ENCODE measurements at places on chromosomes 2 and 18.

- DNase-seq = no peak
Observed at GRCh38 chr2:10977621-10978020, 65.9 kb downstream of the KCNF1 start.

DNA sequence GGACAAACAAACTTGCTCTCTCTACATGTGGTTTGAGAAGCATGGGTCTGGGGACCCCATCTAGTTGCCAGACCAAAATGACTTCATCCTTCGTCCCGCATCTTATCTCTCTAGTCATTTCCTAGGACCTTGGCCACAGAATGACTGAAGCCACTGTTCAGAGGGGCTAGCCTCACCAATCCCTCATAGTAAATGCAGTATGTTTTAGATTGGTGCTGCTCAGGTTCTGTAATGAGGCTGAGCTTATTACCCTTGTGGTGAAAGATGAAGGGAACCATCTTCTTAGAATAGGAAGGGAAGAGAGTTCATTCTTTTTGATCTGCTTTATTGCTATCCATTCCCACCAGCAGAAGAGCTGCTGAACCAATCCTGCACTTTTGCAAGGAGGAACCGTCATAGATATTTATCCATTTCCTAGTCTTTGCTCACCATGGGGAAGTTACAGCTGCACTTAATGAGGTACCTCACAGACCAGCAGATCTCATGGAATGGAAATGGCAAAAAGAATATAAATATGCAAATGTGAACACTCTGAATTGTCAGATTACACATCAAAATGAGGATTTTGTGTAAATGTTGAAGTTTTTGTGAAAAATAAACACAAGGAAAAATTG is 436.7 kb downstream of the LPIN1 start:
- no peak for DNase-seq

- no peak for DNase-seq
Observed at GRCh38 chr18:33212363-33212762, 228.2 kb downstream of the CCDC178 start.

DNA sequence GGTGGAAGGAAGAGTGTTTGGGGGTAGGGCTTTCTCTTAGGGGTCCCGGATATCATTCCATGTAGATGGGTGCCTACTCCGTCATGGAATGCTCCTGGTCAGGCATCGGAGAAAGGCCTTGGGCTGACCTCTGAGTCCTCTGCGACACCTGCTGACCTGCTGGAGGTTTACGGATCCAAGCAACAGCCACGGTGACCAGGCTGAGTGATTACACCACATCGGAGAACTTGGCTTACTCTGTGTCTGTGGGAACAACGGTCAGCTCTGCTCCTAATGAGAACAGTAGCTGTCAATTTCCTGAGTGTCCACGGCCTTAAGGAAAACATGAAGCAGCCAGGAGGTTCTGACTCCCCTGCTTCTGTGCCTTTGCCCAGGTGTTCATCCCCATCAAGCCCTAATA is 73.2 kb downstream of the TNP1 start:
- DNase-seq = no peak

DNA sequence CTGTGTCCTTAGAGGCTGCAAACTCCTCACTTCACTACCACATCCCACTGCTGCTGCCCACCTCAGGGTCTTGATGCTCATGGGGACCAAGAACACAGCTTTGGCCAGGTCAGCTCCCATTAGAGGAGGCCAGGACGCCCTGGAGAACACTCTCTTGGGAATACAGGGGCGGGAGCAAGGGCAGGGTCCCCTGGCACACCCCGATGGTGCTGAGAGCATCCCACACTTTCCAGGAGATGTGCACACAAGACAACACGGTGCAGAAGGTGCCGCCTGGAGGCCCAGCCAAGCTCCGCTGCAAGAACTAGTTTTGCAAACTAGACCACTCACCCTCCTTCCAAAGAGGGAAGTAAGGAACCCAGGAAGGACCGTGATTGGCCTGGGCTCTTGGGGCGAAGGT is 304.4 kb upstream of the SALL3 start:
- no peak for DNase-seq

DNA sequence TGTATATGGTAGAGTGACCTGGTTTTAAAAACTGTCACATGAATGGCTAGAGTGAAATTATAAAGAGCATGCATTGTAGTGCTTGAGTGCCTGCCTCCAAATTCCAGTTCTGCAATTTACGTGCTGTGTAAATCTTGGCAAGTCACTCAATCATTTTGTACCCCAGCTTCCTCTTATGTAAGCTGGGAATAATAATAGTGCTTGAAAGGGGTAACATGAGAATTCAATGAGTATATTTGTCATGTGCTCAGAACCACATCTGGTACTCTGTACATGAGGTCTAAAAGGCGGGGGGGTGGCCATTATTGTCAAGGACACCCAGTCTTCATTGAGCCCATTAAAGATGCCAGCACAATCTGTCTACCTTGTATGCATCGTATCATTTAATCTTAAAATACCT is 214.8 kb downstream of the MC4R start:
- DNase-seq = no peak

DNA sequence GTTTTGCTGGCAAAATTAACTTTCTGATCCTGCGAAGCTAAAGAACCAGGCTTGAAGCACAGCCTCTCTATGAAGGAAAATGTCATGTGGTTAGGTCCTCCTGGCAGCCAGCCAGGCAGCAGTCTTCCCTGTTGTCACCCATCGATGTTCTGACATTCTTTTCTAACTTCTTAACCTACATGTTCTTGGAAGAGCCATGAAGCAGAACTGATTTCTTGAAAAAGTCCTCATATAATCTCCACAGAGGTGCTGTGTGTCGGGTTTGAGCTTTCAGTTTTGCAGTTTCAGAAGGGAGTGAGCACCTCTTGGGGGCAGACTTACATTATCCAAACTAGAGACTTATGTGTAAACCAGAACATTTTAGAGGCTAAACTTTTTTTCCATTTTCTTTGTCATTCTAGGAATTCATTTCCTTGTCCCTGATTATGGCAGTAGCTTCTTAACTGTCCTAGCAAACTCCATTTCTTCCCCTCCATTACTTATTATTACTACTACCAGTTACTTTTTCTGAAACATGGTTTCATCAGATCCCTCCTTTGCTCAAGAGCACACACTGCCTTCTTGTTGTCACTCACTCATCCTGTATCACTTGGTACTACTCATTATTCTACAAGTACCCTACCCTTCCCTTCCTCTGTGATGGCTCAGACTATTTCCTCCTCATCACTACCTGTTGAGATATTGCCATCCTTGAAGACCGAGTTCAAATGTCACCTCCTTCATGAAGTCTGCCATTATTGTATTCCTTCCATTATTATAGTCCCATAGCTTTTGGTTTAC is 31.1 kb downstream of the DOK1 start:
- DNase-seq = no peak

DNA sequence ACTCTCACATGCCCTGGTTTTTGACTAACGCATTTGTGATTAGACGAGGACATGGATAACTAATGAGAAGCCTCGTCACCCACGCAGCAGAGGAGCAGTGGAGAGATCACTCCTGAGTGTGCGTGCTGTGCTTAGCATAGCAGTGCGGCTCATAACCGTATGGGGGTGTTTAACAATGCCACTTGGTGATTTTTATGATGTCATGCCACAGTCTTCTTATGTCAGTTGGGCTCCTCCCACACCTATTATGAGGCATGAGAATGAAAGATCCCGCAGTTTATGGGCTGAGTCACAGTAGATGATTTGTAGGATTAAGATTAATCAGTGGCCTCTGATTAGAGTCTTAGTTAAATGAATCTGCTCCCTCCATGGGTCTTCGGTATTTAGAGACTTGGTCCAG is 2.5 kb upstream of the SMIM21 start:
- DNase-seq = no peak

DNA sequence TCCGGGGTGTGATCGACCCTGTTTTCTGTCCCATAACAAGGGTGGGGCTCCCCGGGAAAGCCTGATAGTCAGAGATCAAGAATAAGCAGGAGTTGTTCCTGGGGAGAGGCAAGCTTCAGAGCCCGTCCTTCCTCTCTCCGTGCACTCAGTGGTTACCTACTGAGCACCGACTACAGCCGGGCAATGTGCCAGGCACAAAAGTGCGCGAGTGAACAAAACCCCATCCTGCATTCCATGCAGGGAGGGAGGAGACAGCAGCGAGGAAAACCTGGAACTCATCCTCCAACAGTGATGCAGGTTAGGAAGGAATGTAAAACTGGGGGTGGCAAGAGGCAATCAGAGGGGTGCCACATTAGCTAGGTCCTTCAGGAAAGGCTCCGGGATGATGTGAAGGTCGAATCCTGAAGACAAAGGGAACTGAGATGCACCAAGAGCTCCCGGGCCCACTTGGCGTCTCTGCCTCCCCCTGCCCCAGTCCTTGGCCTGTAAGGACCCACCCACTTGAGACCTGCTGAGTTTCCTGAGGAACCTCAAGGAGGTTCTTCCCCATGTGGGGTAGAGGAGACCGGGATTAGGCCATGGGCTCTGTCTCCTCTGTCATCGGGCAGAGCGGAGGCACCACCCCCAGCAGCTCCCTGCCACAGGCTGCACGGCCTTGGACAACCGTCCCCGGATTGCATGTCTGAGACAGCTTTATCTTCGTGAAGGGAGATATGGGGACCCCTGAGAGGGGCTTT is 198.2 kb downstream of the NDUFA10 start:
- DNase-seq = no peak

DNA sequence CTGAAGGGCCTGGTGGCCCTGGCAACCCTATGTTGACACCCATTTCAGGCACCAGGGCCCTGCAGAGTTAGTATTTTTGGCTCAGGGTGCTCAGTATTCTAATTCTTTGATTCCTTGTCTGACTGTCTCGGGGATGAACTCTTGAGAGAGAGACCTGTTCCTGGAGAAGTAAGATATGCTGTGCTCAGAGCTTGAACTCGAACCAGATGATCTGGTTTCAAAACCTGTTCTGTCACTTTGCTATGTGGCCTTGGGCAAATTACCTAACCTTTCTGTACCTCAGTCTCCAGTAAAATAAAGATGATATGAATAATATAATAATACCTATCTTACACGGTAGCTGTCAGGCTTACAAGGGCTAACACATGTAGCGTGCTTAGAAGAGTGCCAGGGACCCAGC is 294.2 kb downstream of the DYSF start:
- no peak for DNase-seq

DNA sequence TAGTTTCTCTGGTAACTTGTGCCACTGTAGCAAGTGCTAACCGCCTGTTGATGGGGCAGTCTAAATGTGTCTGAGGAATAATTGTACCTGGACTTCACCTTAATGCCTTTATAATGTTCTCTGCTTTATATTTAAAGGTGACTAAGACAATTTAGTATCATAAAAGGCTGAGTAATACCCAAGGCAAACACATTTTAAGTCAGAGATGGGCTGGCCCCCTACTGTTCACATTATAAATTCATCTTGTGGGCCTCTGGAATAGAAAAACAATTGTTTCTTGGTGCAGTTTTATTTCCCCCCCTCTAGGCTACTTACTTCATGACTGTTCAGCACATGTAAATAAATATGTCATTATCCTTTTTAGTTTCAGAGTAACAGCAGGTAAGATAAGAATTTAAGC is 559.3 kb upstream of the PIK3C3 start:
- DNase-seq = no peak

- DNase-seq = no peak
Observed at GRCh38 chr2:238631491-238632180, 204.9 kb downstream of the ASB1 start.

DNA sequence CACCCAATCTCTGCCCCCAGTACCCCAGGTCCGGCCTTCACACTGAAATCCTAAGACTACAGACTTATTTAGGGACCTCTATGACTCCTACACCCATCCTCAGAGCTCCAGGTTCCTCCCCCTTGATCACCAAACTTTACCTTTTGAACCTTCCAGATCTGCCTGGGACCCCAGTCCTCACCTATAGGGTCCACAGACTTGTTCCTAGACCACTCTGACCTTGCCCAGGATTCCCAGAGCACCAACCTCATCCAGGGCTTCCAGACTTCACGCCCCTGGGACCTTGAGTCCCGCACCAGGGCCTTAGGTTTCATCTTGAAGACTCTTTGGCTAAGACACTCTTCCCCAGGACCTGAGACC is 462 bp downstream of the CHCHD5 start:
- no peak for DNase-seq

DNA sequence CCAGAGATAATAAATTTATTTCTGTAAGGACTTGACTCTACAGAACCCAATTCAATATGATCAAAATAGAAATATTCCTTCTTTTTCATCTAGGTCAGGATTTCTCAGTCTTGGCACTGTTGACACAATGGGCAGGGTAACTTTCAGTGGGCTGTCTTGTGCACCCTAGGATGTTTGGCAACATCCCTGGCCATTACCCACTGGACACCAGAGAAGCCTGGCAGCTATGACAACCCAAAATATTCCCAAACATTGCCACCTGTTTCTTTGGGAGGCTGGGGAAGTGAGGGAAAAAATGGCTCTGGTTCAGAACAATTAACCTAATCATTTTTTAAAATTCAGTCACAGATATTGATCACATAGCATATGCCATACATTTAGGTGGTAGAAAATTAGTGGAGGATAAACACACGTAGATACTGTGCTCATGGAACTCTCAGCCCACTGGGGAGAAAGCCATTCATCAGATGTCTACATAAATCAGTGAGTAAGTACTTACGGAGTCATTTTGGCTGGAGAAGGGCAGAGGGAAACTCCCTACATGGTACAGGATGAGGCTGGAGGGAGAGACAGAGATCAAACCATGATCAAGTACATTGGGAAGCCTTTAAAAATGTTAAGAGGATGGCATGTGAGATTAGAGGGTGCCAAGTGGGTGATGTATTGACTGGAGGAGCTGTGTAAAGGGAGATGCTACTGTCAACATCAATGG is 718 bp upstream of the TNP1 start:
- DNase-seq = no peak
